AG08395 (cell line): ENCODE measurements at places on chromosomes 12 and 14.

- DNase-seq: peak; percentile 52
Observed at GRCh38 chr12:110317911-110318310, 36.9 kb downstream of the ATP2A2 start.

DNA sequence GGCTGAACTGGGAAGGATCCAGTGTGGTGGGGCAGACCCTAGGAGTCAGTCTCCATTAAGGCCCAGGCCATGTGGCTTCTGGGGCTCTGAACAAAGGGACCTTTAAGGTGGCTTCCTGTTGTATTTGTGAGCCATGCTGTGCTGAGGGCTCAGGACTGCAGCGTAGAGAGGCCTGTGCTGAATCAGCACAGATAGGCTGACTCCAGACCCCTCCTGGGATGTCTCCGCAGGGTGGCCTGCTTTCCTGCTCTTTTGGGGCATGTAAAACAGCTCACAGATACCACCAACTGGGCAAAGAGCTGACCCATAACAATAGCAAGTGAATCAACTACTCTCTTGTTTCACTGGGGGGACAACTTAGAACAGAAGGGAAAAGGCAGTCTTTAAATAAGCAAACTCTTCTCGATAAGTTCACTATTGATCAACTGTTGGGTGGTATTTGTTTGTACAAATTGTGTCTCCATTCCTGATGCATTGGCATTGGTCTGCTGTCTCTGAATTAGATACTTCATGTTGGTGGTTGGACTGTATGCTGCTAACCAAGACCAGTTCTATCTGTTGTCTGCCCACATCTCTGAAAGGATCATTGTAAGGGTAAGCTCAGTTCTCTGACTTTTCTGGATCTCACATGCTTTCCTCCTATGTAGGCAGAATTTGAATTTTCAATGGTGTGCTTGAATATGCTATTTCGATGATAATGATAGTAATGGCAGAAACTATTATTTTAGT, 71.8 kb downstream of the MYRFL start:
- DNase-seq: no peak

- DNase-seq: no peak
Observed at GRCh38 chr14:65151609-65151956, 49.3 kb upstream of the MAX start.

GRCh38 chr12:105920161-105920684, 218.5 kb downstream of the NUAK1 start:
- DNase-seq: no peak

DNA sequence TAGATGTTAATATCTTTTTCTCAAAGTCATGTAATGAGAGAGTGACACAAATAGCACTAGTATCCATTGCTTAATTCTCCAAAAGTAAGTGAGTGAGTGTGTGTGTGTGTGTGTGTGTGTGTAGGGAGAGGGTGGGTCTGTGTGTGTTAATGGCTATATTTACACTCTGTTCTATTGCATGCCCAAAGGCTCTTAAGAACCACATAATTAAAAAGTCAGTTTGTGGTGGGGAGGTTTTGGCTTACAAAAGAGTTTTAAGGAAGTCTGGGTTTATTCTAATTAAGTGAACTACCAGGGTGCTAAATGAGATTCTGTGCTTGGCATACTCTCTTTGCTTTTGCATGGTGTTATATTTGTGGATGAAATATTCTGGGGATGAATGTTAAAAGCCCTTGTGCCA, 1897.6 kb upstream of the FLRT2 start:
- DNase-seq: no peak

DNA sequence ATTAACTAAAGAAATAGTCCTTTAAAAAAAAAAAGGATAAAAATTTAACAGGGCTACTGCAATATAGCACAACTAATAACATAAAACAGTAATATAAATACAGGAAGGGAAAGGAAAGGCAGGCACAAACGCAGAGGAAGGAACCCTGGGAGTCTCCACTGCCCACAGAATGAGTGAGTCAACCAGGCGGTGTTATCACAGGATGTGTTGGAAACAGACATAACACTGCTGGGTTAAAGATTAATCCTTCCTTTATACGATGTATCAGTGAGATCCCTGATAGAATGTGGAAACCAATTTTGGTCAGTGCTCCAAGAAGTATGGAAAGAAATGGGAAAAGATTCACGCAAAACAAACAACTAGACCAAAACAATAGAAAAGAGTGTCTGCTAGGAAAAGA, 47.9 kb downstream of the FGD6 start:
- peak; percentile 52 for DNase-seq

DNA sequence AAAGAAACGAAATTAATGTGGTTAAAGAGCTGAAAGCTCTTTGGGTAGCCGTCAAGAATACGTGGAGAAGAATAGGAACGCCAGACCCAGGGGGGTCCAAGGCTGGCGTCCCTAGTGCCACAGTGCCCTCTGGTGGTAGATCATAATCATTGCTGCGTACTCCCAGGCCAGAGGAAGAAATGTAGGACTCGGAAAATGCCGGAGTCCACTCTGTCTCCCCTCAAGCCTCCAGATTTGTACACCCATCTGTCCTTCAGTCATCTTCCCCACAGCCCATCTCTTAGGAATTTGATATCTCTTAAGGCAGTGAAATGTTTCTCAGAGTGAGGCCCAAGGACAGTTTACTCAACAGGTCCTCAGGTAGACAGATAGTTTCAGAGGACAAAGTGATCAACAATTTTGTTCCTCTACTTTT, 25.4 kb upstream of the PLEKHG6 start:
- DNase-seq: peak; percentile 88

GRCh38 chr12:50018154-50018553, 7.1 kb downstream of the RACGAP1 start:
- DNase-seq: peak; percentile 31

- DNase-seq: no peak
Observed at GRCh38 chr14:45332360-45332988, 79.5 kb upstream of the MIS18BP1 start.

- DNase-seq: no peak
Observed at GRCh38 chr12:1204581-1205121, 213.6 kb downstream of the ERC1 start.

DNA sequence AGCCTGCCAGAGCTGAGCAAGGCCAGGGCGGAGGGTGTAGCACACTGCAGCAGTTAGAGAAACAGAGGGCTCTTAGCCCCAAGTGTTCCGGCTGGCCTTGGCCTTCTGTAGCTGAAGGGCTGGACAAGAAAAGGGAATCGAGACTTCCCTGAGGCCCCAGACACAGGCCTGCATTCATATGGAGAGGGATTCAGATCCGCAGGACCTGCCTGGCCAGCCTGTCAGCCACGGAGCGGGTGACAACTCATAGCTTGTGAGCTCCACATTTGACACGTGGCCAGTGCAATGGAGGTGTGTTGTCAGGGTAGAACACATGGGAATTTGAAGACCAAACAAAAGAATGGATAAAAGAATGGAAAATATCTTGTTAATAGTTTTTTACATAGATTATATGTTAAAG, 182.2 kb upstream of the GSC start:
- DNase-seq: no peak

GRCh38 chr14:46651526-46652144, at the start of gene RPL10L:
Gene RPL10L, minus strand, starts transcription at chr14:46651781. Its CDS starts 45 bp downstream, at chr14:46651736.
- DNase-seq: no peak

- DNase-seq: peak; percentile 22
Observed at GRCh38 chr12:2922329-2922728, 31.6 kb downstream of the TULP3 start.

DNA sequence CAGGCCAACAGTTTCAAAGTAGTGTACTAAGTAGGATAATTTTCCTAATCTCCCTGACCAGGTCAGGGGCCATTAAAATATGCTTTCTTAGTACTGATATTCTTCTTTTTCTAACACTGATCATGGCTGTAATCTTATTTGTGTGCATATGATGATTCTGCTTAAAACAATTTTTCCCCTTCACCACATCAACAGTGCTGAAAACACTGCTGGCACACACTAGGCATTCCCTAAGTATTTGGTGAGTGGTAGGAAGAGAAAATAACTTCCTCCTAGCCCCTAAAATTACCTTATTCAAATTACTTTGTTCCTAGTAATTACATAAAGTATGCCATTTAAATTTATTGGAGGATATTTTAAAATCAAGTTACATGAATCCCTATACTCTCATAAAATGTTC, 49.9 kb upstream of the BBS10 start:
- peak; percentile 5 for DNase-seq

DNA sequence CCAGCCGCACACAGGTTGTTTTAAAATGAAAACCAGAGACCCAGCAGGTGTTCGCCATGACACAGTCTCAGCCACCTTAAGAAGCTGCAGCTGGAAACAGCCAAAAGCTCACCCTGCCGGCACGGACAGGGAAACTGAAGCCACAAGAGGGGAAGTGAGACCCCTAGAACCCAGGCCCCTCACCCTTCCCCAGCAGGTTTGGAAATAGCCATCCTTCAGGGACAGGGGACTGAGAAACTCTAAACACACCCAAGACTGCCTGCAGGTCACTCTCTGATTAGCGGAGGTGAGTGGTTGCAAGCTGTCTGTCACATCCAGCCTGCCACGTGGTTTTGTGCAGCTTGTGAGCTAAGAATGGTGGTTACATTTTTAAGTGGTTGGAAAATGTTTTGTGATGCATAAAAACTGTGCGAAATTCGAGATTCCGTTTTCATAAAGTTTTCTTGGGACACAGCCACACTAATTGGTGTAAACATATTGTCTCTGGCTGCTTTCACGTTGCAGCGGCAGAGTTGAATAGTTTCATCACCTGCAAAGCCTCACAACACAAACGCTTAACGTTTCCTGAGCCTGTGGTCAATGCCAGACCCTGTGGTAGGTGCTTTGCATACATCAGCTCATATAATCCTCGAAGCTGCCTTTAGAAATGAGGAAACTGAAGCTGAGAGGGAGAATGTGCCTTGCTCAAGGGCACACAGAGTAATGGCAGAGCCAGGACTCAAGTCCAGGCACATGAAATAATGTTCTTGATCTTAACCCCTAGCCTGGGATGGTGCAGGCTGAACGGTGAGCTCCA, 1.7 kb upstream of the SELPLG start:
- no peak for DNase-seq

- DNase-seq: no peak
Observed at GRCh38 chr14:53626761-53627160, 329.9 kb downstream of the BMP4 start.

DNA sequence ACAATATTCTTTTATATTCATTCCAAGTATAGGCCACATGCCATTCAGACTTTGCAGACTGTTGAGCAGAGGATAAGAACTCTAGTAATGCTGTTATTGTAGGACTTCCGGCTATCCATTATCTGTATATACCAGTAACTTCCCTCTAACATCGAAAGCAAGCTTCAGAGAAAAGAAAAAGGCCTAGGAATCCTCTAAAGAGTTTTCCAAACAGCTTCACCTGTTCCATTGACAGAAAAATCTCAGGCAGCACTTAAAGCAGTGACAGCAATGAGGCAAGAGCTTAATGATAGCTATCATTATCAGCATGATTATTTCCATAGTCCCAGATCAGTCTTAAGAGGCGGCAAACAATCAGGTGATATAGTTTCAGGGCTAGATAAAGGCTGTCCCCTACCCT, 1.8 kb downstream of the CPNE8 start:
- DNase-seq: no peak

DNA sequence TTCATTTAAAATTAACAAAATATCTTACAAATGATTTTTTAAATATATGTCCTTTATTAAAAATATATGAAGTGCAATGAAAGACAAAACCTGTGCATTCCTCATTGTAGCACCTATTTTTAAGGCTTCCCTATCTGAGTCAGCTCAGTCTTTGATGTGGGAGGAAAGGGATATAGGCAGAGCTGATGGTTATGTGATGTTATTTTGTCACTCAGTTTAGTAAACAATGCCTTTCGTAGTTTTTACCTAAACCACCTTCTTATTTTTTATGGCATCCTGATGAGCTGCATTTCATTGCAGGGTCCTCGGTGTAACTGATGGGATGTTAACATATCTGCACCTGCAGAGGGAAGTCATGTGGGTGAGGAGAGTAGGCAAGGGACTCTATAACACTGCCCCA, 58.9 kb upstream of the FRMD6 start:
- no peak for DNase-seq

DNA sequence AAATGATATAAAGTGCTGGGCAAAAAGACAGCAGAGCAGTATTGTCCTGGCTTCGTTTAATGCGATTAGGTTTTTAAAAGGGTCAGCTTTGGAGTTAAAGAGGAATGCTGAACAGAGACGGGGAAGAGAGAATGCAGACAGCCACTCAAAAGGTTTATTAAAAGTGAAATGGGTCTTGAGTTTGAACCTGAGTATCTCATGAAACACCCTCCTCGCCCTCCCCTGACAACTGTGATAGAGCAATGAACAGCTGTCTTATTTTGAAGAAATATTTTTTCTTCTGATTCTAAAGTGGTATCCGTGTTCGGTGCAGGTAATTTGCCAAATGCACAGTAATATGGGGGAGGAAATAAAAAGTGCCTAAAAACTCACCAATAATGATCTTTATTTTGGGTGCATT, 73.6 kb downstream of the RBM19 start:
- DNase-seq: no peak
